ENCODE measurements at places on chromosomes 12 and 14. TPM values are rescaled to one million over a fixed set of nuclear protein-coding genes. Genes with fewer than 3 reads are reported as not detected.

Gene SRGAP1
- 76.8 TPM for total RNA-seq

Gene ARHGDIB
- 14.6 TPM for total RNA-seq

DNA sequence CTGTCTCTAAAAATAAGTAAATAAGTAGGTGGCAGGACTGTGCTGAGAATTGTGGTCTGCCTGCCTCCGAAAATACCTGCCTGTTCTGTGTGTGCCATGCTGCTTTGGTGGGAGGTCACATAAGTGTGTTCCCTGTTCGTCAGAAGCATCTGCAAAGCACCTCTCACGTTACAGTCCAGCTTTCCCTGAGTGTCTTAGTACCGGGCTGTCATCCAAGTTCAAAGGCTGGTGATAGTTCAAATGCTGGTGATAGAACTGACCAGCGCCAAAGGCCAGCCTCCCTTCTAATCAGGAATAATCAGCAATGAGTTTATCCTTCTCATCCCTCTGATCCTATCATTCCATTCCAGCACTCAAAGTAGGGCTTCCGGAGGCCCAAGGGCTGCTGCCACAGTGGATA lies 5.6 kb downstream of the CABP1 start:
- no peak for DNase-seq

GRCh38 chr12:89568484-89568883 lies 42.6 kb upstream of the POC1B start:
- no peak for DNase-seq

- no peak for DNase-seq
Observed at GRCh38 chr14:75441728-75442127, 13.9 kb downstream of the JDP2 start.

Measured in renal cortical epithelial cell (primary cell).